NCI-H345 (cell line): ENCODE measurements at places on chromosomes 4 and X.
A peak's percentile ranks its signal among the peaks of the same experiment; 100 is the strongest.

DNA sequence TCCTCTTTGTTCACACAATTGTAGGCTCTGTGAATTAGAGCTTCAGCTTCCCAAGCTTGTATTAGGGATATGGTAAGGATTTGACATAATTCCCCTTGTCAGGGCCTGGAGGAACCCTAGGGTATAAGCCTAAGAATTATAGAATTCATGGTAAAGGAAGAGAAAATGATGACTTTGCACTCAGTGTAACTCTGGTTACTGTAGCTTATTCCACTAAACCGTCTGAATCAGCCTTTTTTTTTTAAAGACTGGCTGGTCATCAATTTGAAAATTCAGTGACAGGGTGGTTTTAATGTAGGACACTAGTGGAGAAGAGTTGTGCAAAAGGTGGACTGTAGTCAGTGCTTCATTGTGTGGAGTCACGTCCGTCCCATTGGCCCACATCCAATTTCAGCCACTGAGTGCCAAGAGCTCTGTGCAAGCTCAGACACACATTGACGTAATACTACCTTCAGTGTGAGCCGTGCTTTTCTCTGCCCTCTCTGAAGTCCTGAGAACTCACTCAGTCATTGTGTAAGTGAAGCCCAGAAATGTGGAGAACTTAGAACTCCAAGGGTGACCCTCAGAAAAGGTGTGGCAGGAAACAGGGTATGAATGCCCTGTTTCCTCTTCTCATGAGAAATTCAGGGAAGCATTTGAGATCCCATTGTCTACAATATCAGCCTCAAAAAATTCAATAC is 449.8 kb downstream of the C4orf33 start:
- DNase-seq = peak; percentile 12

DNA sequence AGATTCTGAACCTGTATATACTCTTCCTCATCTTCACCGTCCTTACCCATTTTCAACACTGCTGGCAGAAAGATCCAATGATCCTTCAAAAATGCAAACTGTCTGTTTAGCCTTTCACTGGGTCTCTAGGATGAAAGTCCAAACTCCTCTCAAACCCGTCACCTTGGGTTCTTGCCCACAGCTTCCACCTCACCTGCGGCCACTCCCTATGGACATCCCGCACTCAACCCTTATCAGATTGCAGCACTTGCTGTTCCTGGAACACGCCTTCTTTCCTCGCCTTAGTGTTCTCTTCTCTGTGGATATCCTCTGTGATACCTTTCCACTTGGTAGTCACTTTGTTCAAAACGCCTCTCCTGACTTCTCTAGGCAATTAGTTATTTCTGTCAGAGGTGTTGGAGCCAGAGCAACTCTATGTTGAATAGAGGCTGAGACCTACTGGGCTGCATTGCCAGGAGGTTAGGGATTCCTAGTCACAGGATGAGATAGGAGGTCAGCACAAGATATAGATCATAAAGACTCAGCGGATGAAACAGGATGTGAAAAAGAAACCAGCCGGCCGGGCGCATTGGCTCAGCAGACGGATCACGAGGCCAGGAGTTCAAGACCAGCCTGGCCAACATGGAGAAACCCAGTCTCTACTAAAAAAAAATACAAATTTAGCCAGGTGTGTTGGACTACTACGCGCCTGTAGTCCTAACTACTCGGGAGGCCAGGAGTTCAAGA is 4.2 kb upstream of the NOCT start:
- DNase-seq = no peak

GRCh38 chrX:24097741-24098260 is 43.0 kb downstream of the EIF2S3 start:
- DNase-seq = no peak

DNA sequence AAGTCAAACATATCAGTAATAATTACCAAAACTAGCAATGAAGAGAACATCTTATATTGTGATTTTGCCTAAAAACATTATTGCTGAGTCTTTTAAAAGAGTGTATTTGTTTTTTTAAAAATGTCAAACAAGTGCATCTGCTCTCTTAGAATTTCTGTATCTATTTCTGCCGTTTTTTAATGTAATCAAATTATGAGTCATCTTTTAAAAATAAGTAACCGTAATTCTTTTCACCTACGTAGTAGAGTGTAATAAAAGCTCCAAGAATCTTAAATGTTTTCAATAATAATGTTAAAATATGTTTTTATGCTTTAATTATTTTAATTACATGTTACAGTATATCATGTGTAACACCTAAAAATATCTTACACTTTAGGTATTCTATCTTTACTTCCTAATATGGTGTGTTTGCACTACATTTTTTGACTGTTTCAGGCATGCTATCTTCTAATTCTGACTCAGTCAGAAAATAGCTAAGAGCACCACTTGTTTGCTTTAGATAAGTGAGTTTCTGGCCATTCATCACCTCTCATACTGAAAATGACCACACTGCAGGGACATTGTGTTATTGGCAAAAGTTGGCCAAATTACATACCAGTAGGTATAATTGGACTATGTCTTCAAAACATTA is 368.5 kb downstream of the PCDH7 start:
- DNase-seq = no peak

DNA sequence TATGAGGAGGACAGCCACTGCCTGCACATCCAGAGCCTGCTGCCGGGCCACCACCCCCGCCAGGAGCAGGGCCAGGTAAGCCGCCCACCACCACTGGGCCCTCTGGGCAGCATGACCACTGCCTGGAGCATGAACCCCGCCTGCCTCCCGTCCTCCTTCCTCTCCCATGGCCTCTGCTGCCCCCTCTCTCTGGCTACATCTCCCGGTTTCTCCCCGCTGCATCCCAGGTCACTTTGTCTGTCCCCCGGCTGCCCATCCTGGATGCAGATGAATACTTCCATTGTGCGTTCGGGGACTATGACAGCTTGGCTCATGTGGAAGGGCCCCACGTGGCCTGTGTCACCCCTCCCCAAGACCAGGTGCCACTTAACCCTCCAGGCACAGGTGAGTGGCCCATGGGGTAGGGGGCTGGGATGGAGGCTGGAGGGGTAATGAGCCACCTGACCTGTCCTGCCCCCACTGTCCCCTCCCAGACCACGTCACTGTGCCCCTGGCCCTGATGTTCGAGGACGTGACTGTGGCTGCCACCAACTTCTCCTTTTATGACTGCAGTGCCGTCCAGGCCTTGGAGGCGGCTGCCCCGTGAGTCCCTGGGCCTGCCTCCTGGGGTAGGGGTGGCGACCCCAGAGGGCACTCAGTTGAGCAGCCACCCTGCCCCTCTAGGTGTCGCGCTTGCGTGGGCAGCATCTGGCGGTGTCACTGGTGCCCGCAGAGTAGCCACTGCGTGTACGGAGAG is 6.0 kb downstream of the PLXNB3 start:
- no peak for DNase-seq

- no peak for DNase-seq
Observed at GRCh38 chr4:126247409-126247808, 932.7 kb downstream of the FAT4 start.

DNA sequence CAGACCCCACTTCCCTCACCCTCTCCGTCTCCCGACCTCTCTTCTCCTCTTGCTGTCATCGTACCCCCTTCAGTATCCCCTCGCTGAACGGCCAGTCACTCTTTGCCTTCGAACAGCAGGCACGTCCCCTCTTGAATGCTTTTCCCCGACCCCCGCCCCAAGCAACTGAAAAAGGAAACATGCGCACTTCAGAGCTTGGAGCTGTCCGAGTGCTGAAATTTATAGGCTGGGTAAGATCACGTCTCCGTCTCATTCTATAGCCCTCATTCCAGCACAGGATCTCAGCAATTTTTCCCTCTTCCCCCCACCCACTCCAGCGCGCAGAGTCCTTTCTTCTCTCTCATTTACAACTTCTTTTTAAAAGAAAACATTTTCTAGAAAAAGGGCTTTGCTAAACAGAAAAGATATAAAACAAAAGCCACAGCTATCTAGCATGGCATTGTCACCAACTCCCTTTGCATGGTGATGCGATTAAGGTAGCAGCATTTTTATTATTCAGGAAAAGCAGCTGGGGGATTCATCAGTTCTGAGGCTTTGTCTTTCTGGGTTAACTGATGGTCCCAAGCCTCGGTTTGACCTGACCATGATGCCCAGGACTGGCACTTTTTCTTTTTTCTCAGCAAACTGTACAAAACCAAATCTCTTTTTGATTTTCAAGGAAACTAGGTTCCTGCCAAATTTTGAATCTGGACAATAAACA is at the start of gene GLRA2:
Gene GLRA2 (plus strand): TSS at position 247 of the 700 bp plus-strand sequence. CDS start 522 bp downstream, outside the sequence.
- peak; percentile 11 for DNase-seq

DNA sequence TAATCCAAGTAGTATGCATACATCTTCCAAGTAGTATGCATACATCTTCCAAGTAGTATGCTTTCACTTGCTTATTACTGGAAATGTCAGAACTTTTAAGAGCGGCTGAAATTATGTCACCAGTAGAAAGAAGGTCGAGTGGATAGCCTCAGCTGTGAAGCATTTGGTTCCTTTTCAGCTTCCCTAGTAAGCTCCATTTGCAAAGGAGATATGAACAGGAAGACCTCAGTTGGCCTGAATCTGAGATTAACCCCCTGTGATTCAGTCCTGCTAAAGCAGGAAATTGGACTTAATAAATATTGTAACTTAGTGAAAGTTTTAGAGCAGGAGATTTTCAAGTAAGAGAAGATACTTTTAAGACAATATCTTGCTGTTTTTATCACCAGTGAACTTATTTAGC is 48.1 kb downstream of the PCDH7 start:
- DNase-seq = no peak

- DNase-seq = no peak
Observed at GRCh38 chr4:48491514-48492176, 1.6 kb downstream of the ZAR1 start.

- DNase-seq = no peak
Observed at GRCh38 chr4:124060261-124060918, 652.1 kb downstream of the ANKRD50 start.

DNA sequence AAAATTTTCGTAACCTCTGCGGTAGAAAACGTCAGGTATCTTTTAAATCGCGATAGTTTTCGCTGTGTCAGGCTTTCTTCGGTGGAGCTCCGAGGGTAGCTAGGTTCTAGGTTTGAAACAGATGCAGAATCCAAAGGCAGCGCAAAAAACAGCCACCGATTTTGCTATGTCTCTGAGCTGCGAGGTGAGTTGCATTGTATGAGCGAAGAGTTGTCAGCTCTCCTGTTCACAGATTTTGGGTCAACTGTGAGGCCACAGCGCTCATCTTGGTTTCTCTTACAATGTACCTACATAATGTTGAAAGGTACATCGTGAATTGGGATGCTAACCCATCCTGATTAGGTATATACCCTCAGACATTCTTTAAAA is 486 bp downstream of the CLCN3 start:
- peak; percentile 21 for DNase-seq

- DNase-seq = no peak
Observed at GRCh38 chr4:28822163-28822562, 1898.0 kb upstream of the PCDH7 start.

- no peak for DNase-seq
Observed at GRCh38 chrX:135178636-135179035, 7.4 kb upstream of the CT55 start.

DNA sequence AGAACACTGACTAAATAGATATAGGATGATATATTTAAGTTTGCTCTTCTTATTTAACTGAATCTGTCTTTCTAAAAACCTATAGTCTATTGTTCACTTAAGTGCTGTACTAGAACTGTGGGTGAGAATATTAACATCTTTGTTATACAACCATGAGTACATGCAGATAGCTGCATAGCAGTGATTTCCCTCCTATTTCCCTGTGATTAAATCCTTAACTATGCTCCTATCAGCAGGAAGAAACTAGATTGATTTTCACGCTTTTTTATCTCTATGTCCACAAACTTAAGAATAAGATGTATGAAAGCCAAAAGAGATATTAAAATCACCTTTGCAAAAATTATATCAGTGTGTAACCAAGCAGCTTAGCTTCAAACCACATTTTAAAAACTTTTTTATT is 11.3 kb upstream of the UGT2A3 start:
- DNase-seq = no peak

DNA sequence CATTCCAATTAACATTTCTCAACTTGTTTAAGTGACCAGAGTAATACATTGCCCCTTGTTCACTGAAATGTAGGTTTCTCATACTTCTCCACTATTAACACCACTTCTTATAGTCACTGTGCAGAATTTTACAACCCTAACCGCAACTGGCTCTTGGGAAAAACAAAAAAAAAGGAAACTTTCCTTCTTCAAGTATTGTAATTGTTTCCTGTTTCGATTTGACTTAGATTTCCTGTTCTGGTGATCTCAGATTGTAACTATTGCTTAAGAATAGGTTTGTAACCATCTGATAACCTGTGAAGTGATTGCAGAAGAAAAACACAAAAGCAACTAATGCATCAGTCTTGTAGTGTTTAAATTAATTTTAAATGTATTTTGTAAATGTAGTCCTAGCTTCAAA is 594.7 kb upstream of the GALNT7 start:
- no peak for DNase-seq

DNA sequence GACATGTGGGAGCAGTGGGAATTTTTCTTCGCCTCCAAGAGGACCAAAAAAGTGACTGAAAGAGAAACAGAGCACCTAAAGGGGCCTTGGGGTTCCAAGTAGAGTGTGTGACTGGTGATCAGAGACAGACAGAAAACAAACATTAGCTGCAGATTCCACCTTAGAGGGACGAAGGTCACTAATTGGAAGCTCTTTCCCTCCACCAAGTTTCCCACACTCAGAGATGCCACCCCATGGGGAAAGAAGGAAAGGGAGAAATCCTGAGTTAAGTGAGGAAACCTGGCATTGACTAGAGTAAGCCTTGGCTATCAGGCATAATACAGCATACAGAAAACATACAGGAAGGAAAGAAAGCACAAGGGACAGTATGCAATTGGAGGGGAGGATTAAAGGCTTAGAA is 90.9 kb downstream of the HNRNPD start:
- DNase-seq = no peak

DNA sequence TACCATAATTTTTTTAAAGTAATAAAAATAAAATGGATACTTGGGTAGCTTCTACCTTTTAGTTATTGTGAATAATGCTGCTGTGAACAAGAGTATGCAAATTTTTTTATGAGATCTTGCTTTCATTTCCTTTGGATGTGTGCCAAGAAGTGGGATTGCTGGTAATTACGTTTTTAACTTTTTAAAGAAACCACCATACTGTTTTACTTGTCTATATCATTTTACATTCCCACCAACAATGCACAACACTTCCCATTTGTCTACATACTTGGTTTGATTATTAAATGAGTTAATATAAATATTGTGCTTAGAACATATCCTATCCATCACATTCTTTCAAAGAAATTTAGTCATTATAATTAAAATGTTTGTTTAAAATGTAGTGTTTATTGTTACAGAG is 3.9 kb upstream of the SULT1B1 start:
- DNase-seq = no peak

GRCh38 chr4:11616856-11617255 is 188.2 kb upstream of the HS3ST1 start:
- DNase-seq = no peak

DNA sequence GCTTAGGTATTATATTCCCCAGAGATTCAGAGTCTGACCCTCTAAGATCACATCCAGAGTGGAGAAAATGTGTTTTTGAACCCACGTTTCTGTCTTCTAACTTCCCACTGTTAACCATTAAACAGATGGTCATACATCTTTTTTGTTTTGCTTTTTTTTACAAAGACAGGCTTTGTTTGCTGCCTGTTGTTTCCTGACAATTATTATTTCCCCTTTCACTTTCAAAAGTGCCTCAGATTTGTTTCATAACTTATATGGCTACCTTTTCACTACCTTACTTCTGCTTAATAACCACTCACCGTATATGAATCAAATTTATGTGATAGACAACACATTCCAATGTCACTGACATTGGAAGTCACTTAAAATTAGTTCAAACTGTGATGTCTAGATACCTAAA is 142.2 kb downstream of the HS3ST1 start:
- DNase-seq = no peak
